T-helper 2 cell treated with Interferon-gamma antibody and Interleukin-4, amounts not matched to agents 100 ng/mL and 5 ng/mL, for 36 hours (primary cell): ENCODE measurements at places on chromosomes 2 and 18. TPM values are rescaled to one million over a fixed set of nuclear protein-coding genes. Genes with fewer than 3 reads are reported as not detected.

Gene UBE2E3
- total RNA-seq = 41.9 and 42.0 TPM in 2 replicates

Gene ANO7
- total RNA-seq = 0.32 and 0.52 TPM in 2 replicates

Gene CCDC138
- 10.9 and 11.1 TPM in 2 replicates for total RNA-seq

Gene SP140
- 117 and 120 TPM in 2 replicates for total RNA-seq

Gene DCDC2C
- not detected in 2 replicates for total RNA-seq

Gene CYRIA
- 0.70 and 0.80 TPM in 2 replicates for total RNA-seq

Gene CYS1
- 0.70 and 0.73 TPM in 2 replicates for total RNA-seq

Gene KCNE4
- not detected in 2 replicates for total RNA-seq

Gene EGR4
- total RNA-seq = 0.07 and 0.11 TPM in 2 replicates

Gene KCNG2
- not detected in 2 replicates for total RNA-seq

Gene LGALSL
- total RNA-seq = 0.45 and 0.73 TPM in 2 replicates

Gene GALNT14
- 0.16 and 0.20 TPM in 2 replicates for total RNA-seq

Gene TCF4
- 2.9 and 4.5 TPM in 2 replicates for total RNA-seq

Gene GCG
- total RNA-seq = not detected in 2 replicates

Gene CFAP65
- not detected in 2 replicates for total RNA-seq

Gene ETAA1
- 9.5 and 9.8 TPM in 2 replicates for total RNA-seq

Gene FASTKD2
- 24.0 and 25.1 TPM in 2 replicates for total RNA-seq

Gene UPP2
- not detected in 2 replicates for total RNA-seq

Gene SRD5A2
- 0.05 TPM in 2 replicates for total RNA-seq
